SJSA1 (cell line): ENCODE measurements at places on chromosomes 2 and 18. TPM values are rescaled to one million over a fixed set of nuclear protein-coding genes. Genes with fewer than 3 reads are reported as not detected.

Gene MARCHF4
- 2.5 and 4.3 TPM in 2 replicates for total RNA-seq

- peak; percentile 56 for DNase-seq
These were observed 38.7 kb upstream of the HNMT start for GRCh38 chr2:137925599-137925998.

DNA sequence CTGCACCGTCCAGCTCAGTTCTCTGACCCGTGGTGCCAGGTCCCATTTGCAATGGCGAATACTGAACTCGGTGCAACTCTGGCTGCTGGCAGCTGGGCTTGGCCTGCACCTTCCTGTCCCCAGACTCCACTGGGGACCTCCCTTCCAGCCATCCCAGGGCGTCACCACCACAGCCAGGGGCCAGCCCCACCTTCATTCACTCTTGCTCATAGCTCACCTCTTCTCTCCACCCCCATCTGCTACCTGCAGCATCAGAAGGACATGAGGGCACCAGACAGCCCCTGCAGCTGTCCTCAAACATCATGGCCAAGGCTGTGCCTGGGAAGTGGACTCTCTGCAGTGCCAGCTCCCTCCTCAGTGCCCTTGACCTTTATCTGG, 16.2 kb upstream of the ALPI start:
- no peak for DNase-seq

DNA sequence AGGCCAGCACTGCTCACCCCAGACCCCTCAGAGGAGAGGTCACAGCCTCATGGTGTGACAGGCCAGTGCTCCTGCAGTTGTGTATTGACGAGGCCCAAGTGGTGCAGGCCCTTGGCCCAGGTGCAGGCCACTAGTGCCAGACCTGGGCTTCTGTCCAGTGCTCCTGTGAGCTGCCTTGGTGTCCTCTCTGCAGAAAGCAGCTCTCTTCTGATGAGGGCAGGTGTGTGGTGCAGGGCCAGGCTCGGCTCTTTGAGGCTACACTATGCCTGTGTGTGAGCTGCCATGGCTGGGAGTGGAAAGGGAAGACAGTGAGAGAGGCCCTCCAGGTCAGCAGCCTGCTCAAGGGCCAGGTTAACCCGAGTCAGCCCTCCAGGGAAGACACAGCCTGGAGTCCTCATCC, 17.1 kb downstream of the EHD3 start:
- no peak for DNase-seq

DNA sequence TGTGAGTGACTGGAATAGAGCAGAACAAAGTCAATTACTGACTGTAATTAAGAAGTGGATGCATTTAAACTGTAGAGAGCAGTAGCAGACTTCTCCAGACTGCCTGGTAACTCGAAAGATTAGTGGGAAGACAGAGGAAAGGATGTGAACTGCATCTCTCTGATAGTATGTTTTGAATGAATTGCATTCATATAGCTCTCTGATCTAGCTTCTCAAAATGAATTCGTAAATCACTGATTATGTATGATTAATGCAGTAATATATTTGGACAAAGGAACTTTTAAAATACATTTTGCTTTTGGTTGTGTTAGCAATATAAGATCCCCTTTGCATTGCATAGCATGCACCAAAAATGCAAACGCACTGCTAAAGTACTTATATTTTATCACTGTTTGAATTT, 304.0 kb downstream of the ARHGAP15 start:
- no peak for DNase-seq

DNA sequence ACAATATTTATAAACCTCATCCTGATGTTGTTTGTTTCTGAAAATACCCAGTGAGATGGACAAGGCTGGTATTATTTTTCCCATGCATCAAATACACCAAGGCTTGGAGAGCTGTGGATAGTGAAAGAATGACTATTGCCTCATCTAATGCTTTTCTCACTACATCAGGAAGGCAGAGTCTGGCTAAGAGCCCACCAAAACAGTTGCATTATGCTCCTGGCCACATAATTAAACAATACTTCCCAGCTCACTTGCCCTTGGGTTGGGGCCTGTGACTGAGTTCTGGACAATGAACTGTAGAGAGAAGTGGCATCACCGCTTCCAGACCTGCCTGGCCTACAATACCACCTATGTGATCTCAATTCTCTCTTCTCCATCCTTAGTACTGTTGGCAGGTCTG, 46.4 kb upstream of the REEP1 start:
- DNase-seq: no peak

Gene LRP1B
- 0.08 TPM in 1 of 2 replicates, not detected in the other for total RNA-seq

Gene RAD51AP2
- total RNA-seq: not detected in 2 replicates
